Fibroblast of pulmonary artery (primary cell): ENCODE measurements at places on chromosomes 3 and 15.
A peak's percentile ranks its signal among the peaks of the same experiment; 100 is the strongest.

- DNase-seq = no peak
These were observed 151.9 kb downstream of the CADPS start for GRCh38 chr3:62723166-62723913.

DNA sequence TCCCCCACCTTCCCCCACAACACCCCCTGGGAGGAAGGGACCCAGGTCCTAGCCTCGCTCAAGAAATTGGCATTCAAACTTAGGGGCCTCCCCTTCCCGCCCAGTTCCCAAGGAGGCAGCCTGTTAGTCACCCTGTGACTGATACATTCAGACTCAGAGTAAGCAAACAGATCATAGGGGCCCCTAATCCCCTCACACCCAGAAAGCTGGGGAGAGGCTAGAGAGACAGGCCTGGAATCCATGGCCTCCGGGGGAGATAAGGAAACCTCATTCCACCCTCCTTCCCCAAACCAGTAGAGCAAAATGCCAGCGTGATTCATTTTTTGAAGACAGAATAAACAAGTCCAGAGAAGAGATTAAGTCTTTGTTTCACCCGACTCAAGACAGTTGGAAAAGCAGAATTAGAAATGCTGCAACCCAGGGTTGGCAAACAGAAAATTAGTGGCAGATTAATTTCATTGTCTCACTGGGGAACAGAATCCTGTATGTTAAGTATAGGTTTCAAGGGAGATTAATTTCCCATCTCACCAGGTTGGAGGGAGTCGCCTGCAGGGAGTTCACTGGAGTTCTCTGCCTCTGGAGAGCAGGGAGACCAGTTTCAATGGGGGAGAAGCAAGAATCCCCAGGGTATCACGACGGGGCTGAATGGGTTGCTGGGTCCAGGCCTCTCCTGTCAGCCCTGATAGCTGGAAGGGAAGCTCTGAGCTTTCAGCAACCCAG lies 268.3 kb downstream of the UACA start:
- peak; percentile 83 for DNase-seq

DNA sequence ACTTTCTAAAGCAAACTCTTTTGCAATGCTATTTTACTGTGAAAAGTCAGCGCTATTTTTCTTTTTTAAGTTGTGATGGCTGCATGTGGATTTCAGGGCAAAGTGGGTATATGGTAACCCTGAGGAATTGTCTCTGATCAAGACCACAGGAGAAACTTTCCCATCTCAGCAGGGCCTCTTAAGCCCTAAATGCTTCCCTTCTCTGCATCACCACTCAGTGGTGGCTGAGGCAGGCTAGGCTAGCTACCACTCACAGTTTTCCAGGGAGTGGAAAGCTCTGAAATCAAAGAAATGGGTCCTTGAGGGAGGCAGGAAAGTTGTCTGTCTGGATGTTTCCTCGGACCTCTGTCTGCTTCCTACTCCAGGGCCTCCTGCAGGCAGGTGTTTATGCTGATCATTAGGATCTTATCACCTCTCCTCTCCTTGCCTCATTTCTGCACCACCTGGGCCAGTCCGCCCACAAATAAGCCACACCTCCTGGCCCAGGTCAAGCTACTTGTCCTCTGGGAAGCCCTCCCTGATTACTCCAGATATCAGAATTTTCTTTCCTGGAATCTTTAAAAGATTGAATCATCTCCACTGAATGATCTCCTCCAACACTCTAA lies 37.0 kb downstream of the CEMIP start:
- DNase-seq = no peak

DNA sequence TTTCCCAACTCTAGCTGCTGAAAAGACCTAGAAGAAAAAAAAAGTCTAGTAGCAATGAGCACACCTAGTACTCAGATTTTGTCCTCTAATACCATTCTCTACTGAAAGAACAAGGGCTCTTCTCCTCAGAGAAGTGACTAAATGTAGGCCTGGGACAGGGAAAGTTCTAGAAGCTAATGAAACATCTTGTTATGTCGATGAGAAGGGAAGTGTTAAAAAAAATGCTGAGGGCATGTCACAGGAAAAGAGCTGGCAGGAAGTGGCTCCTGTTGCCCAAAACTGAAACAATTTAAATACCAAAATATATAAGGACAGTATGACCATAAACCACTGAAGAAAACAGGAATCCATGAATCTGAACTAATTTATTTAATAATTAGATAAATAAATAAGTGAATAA lies 581.4 kb upstream of the TBL1XR1 start:
- DNase-seq = no peak

DNA sequence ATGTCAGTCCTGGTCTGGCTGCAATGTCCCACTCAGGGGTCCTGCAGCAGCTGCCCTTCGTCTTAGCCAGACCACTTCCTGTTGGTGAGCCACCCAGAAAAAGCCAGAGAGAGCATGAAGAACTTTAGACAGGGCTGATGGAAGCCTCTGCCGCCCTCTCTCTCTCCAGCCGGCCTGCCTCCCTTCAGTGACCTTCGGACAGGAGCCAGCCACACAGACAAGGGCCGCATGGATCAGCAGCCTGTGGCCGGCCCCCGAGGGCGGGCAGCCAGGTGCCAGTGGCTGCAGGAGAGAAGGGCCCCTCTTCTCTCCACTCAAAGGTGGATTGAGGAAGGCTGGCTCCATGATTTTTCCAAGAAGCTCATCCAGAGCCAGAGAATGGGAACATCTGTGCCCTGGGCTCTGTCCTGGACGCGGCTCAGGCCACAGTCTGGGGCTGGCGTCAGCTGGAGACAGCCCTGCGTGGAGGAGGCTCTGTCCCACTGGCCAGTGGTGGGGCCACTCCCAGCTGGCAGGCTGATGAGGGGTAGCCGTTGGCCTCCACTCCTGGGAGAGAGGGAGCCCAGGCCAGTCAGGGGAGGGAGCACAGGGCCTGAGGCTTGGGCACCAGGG lies 42.9 kb downstream of the ISG20 start:
- DNase-seq = no peak

- DNase-seq = peak; percentile 72
These were observed 13.1 kb downstream of the SLC7A14 start for GRCh38 chr3:170572665-170573253.

- DNase-seq = peak; percentile 94
These were observed at the start of gene PLOD2 for GRCh38 chr3:146160964-146161662. PLOD2 (minus strand) TSS chr3:146161184; CDS start chr3:146160989, 195 bp downstream.

DNA sequence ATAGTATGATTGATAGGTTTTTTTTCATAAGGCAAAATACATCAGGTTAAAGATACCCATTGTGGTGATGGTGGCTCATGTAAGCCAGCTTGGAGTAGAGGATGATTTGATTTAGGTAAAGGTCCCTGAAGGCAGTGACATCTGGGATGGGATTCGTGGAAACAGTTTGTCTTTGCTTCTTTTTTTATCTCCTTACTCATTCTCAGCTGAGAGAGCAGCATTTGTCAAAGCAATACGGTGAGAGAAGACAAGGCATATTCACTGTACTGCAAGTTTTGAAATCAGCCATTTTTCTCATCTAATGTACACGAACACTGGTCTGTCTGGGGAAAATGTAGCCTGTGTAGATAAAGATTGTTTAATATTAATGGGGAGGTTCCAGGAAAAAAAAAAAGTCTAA lies 749.1 kb downstream of the SQOR start:
- no peak for DNase-seq

GRCh38 chr15:72284781-72285180 lies 12.4 kb upstream of the PARP6 start:
- DNase-seq = no peak

- DNase-seq = no peak
These were observed 1263.8 kb downstream of the ZPLD1 start for GRCh38 chr3:103698646-103699045.

GRCh38 chr15:19899021-19899824 lies 642.4 kb downstream of the GOLGA6L6 start:
- no peak for DNase-seq

- DNase-seq = no peak
These were observed 36.3 kb upstream of the PHLDB2 start for GRCh38 chr3:111822804-111823203.

DNA sequence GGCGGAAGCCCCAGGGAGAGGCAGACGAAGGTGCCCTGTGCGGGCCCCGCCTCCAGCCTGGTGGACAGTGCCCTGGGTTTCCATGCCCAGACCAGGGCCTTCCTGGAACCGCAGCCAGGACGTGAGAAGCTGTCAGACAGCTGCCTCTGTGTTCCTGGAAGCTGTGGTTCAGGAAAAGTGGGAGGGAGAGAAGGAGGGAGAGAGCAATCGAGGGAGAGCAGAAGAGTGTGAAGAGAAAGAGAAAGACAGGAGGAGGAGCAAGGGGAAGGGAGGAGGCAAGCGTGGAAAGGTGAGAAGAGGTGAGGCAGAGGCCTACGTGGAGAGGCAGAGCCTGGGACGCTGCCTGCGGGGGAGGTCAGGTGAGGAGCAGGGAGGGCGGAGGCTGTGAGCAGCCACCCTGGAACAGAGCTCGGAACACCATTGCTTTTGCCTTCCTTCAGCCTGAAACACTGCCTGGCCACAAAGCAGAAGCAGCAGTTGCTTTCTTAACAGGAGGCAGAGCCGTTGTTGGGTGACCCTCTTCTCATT lies 18.6 kb downstream of the ZDHHC19 start:
- DNase-seq = no peak

GRCh38 chr15:64501396-64501715 lies 41.0 kb downstream of the ZNF609 start:
- DNase-seq = no peak

GRCh38 chr15:35330916-35331315 lies 215.0 kb downstream of the DPH6 start:
- no peak for DNase-seq

GRCh38 chr3:135140591-135140990 lies 345.5 kb downstream of the EPHB1 start:
- no peak for DNase-seq

- DNase-seq = no peak
These were observed 102.4 kb downstream of the KLHL25 start for GRCh38 chr15:85692321-85692720.

GRCh38 chr15:101652786-101653430 lies 727 bp upstream of the TM2D3 start:
- no peak for DNase-seq

GRCh38 chr3:185365291-185366073 lies 2.5 kb downstream of the MAP3K13 start:
- DNase-seq = no peak

DNA sequence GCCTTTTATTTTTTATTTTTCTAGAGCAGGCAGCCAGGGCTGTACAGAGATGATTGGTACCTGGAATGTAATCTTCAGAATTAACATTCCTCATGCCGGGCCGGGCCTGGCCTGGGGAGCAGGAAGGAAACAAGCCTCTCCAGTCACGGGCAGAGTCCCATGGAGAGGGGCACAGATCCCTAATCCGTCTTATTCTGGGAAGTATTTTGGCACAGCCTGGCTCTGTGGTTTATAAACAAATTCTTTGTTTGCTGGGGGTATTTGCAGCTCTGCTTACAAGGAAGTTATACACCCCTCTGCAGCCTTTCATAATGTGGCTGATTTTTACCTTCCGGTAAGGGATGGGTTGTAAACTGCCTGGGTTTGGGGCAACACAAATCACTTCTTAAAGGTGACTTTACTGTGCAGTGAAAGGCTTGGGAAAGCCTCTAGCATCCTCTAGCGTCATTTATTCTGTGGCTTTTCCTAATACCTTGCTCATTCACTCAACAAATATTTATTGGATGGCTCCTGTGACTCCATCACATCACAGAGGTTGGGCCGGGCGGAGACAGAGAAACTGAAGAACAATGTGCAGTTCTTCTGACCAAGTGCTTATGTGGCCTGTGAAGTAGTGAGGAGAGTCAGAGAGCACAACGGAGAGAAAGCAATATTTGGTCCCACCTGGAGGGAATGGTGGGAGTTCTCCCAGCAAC lies 2.7 kb downstream of the SLC6A20 start:
- no peak for DNase-seq

- DNase-seq = no peak
These were observed 41.4 kb upstream of the KBTBD8 start for GRCh38 chr3:66956742-66957141.

DNA sequence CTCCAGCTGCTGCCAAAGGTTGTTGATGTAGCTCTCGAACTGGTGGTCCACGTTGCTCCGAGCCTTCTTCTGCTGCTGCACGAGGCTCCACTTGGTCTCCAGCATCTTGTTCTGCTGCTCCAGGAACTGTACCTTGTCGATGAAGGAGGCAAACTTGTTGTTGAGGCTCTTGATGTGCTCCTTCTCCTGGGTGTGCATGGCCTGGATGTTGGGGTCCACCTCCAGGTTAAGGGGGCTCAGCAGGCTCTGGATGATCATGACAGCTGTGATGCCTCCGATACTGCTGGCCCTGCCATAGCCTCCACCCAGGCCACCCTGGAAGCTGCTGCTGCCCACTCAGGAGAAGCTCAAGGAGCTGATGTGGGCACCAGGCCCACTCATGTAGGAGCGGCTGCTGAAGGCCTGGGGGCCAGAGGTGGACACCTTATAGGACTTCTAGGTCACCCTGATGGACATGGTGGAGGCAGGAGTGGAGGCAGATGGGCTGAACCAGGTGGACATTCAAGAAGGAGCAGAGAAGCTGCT lies 14.9 kb upstream of the PSTPIP1 start:
- no peak for DNase-seq

- no peak for DNase-seq
These were observed 34.5 kb downstream of the NCEH1 start for GRCh38 chr3:172676196-172676922.

- peak; percentile 24 for DNase-seq
These were observed 374.9 kb upstream of the TGFBR2 start for GRCh38 chr3:30231277-30232141.

DNA sequence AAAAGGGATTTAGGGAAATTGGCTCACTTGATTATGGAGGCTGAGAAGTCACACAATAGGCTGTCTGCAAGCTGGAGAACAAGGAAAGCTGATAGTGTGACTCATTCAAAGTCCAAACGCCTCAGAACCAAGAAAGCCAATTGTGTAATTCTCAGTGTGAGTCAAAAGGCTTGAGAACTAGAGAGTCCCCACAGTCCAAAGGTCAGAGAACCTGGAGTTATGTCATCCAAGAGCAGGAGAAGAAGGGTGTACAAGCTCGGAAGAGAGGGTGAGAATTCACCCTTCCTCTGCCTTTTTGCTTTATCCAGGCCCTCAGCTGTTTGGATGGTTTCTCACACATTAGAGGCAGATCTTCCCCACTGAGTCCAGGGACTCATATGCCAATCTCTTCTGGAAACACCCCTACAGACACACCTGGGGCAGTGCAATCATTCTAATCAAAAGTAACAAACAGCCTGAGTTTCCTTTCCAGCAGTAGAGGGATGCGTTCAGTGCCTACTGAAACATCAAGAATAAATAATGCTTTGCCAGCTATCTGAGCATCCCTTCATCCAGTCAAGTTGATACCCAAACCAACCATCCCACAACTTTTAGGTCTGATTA lies 271.5 kb downstream of the SATB1 start:
- peak; percentile 85 for DNase-seq

- DNase-seq = no peak
These were observed 85.9 kb downstream of the AGBL1 start for GRCh38 chr15:86165265-86166211.

GRCh38 chr3:127015282-127016042 lies 32.5 kb downstream of the PLXNA1 start:
- DNase-seq = no peak

- no peak for DNase-seq
These were observed 12.7 kb upstream of the CFAP100 start for GRCh38 chr3:126381966-126382365.

GRCh38 chr3:60514866-60515265 lies 736.4 kb downstream of the FHIT start:
- no peak for DNase-seq

- no peak for DNase-seq
These were observed 3.2 kb upstream of the GABRG3 start for GRCh38 chr15:26967719-26968269.
